Ecto neural progenitor cell (in vitro differentiated cells): ENCODE measurements at places on chromosomes 3 and 15.

GRCh38 chr3:172210355-172210754, 171.0 kb downstream of the FNDC3B start:
- DNase-seq: no peak

DNA sequence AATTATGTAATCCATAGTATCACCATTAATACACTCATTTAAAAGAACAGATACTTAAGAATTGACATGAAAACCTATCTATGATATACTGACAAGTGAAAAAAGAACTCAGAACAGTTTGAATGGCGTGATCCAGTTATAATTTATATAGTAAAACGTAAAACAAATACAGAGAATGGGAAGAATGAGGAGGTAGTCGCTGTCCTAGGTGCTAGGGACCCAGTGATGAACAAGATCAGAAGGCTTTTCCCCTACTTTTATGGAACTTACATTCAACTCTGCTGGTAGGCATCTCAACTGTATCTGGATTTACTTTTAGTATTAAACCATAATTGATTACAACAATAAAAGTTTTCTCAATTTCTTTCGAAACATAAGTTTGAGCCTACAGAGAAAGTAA, 31.8 kb downstream of the GSK3B start:
- DNase-seq: no peak

- peak; percentile 79 for DNase-seq
These were observed 6.4 kb upstream of the C15orf39 start for GRCh38 chr15:75195122-75195765.

- DNase-seq: no peak
These were observed 14.3 kb downstream of the KLHL25 start for GRCh38 chr15:85780225-85780985.

DNA sequence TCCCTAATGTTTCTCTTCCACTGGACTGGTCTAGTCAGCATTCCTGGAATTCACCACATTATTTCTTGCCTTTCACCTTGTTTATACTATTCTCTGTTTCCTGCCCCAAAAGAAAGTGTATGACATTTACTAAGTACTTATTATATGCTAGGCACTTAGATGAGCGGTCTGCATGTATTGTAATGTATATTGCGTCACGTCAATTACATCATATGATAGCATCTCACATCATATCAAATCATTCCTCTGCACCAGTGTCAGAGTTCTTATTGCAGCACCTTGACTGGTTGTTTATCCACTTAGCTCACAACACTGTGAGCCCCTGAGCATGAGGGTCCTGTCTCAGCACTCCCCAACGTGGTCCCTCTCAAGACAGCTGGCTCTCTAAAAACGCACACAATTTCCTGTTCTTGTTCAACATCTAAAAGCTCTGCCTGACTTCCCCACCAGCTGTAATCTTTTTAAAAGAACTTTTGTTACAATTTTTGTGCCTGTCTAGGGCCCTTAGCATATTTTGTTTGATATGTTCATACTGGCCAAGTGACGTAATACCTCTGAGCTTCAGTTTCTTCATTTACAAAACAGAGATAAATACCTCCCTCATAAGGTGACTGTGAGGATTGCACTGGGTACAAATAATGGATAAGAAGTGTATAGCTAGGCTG, 58.8 kb downstream of the ARHGAP31 start:
- no peak for DNase-seq

- no peak for DNase-seq
These were observed 285.1 kb upstream of the CDIN1 start for GRCh38 chr15:36294359-36294758.

- no peak for DNase-seq
These were observed 18.5 kb upstream of the KLHL25 start for GRCh38 chr15:85813234-85813633.

DNA sequence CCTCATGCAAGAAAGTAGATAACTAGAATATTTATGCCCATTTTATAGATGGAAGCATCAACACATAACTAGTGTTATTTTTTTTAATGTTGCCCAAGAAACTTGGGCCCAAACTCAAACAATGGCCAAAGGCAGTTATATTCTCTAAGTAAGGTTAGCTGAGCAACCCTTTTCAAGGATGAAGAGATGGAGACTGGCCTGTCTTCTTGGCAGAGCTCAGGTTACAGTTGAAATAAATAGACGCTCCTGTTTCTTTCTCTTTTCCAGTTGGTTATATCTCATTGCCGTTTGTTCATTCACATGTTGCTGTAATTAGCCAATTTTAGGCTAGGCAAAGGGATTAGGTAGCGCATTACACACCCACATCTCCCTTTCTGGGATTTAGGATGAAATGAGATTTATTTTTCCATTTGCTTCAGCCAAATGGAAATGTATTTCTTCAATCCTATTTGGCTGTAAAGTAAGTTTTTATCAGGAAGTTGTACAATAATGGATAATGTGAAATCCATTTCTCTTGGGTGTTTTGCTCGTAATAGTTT, 93.2 kb downstream of the CMSS1 start:
- DNase-seq: no peak

- DNase-seq: no peak
These were observed 6.0 kb downstream of the IQGAP1 start for GRCh38 chr15:90394074-90394473.

DNA sequence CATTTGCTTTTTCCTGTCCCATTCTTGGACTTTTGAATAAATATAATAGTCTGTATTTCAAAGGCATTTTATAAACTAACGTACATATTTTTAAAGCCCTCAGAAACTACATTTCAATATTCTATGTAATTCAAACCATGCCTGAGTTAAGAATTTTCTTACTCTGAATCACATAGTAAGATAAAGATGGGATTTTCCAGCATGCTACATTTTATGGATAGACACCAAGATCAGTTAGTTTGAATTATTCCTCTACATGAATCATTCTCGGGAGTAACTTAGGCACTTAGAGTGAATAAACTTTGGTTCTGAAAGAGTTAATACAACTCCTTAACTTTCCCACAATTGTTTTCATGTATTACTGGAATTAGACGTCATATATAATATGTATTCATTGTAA, 713.3 kb upstream of the CBLB start:
- no peak for DNase-seq

DNA sequence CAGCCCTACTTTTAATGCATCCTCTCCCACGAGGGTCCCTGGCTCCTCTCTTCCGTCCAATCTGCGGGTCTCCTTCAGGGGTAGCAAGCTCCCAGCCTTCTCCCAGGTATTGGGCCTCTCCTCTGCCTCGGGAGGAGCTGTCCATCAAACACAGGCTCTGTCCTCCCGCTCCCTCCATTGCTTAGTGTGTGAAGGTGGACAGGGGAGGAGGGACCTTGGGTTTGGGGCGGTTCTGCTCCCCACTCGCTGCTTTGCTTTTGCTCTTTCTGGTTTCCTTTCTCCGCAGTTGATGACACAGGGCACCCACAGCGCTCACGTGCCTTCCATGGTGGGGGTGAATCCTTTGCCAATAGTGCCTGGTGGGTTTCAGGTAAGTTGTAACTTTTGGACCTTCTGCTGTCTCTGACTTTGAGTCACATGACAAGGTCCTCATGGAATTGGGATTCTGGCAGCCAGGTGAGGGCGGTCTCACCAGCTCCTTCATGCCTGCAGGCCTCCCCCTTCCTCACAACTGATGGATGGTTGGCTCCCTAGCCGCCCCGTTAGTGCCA, 18.9 kb downstream of the MUC20 start:
- DNase-seq: no peak

DNA sequence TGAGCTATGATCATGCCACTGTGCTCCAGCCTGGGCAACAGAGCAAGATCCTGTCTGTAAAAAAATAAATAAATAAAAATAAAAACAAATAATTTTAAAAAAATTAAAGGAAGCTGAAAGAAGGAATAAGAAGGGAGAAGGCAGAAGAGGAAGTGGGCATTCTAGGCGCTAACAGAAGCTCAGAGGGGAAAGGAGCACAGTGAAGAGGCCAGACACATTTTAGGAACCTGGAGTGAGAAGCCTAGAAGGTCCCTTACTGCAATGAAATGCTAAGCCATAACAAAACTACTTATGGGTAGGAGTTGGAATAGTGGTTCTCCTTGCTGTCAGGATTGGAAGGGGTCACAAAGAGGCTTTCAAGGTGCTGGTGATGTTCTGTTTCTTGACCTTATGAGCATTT, 64.0 kb downstream of the ITGB5 start:
- no peak for DNase-seq

- no peak for DNase-seq
These were observed 250.8 kb downstream of the RBMS3 start for GRCh38 chr3:29531644-29532043.
